Stimulated activated CD4-positive, alpha-beta T cell treated with anti-CD3 and anti-CD28 coated beads, Interleukin-1b, Interleukin-23, amount 100 ng/mL, for 1 hour (primary cell): ENCODE measurements at places on chromosomes 7 and 10.

GRCh38 chr7:72753781-72754180 lies 74.2 kb downstream of the TYW1B start:
- DNase-seq: no peak

DNA sequence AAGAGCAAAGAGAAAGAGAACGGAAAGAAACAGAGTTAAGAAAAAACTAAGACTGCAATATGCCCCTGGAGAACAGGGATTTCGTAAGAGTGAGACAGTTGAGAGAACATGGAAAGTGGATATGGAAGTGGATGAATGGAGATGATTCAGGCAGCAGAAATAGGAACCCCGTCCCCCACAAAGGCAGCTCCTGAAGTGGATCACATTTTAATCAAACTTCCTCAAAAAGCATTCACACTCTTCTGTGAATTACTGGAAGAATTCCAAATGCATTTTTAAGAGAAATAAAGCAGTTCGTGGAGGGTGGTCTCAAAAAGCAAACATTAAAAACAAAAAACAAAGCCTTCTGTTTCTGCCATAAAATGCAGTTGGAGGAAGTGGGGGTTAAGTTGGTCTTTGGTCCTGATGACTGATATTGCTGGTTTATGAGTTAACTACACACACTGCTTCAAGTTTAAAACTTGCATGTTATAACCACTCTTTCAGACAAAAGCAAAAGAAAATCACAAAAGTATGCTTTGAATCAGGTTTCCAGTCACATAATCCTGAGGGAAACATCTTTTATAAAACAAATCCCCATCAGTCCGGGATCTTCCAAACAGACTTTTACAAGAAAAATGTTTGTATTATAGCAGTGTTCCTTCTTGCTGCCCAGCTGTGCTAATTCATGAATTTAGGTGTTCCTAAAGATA lies 214.3 kb downstream of the FANK1 start:
- DNase-seq: no peak

DNA sequence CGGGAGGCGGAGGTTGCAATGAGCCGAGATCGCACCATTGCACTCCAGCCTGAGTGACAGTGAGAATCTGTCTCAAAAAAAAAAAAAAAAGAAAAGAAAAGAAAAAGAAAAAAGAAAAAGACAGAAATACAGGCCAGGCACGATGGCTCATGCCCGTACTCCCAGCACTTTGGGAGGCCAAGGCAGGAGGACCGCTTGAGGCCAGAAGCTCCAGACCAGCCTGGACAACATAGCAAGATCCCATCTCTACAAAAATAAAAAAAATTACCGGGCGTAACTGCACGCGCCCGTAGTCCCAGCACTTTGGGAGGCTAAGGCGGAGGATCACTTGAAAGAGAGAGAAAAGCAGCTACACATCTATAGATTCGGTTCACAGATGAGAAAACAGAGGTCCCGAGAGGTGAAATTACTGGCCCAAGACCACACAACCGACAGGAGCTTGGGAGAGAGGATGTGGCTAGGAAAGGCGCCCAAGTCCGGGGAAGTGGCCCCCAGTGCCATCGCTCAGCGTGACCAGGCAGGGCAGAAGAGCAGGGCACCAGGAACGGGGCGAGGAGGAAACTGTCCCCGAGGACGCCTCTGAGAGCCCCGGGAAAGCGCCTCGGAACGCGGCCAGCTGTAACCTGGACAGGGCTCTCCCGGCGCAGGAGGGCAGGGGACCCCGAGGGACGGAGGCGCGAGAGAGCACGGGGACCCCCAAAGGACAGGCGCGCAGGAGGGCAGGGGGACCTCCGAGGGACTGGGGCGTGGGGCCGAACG lies 612 bp downstream of the SNX8 start:
- DNase-seq: no peak

GRCh38 chr7:77950548-77950947 lies 152.0 kb downstream of the PHTF2 start:
- no peak for DNase-seq

- no peak for DNase-seq
Observed at GRCh38 chr7:141999058-141999623, 3.5 kb downstream of the MGAM start.

GRCh38 chr10:97378933-97379921 lies 21.9 kb downstream of the RRP12 start:
- DNase-seq: no peak

- DNase-seq: no peak
Observed at GRCh38 chr7:155729847-155730246, 82.4 kb downstream of the SHH start.

- DNase-seq: no peak
Observed at GRCh38 chr10:20004087-20004523, 187.9 kb downstream of the PLXDC2 start.

DNA sequence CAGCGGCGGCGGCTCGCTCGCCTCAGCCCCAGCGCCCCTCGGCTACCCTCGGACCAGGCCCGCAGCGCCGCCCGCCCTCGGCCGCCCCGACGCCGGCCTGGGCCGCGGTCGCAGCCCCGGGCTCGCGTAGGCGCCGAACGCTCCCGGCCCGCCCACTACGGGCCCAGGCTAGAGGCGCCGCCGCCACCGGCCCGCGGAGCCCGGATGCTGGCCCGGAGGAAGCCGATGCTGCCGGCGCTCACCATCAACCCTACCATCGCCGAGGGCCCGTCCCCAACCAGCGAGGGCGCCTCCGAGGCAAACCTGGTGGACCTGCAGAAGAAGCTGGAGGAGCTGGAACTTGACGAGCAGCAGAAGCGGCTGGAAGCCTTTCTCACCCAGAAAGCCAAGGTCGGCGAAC lies 18.2 kb upstream of the TSPAN33 start:
- no peak for DNase-seq

GRCh38 chr7:3063016-3063753 lies 19.5 kb upstream of the CARD11 start:
- peak; percentile 55 for DNase-seq

DNA sequence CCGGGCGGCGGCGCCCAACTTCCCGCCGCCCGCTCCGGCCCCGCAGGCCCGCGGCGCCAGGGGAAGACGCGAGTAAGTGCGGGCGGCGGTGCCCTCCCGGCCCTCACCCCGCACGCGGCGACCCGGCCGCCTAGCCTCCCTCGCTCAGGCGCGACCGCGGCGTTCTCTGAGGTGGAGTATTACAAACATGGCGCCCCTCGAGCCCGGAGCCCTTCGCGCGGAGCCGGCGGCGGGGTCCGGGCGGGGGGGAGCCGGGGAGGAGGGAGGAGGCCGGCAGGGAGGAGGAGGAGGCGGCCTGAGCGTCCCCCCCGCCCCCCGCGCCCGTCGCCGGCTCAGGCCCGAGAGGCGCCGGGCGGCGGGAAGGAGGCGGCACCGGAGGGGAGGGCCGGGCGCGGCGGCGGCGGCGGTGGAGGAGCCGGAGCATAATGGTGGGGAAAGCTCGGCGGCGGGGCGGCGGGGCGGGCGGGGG lies at the start of gene ZMYND11:
Gene ZMYND11, plus strand, starts transcription at position 324 of the 469 bp plus-strand sequence. CDS start 44,558 bp downstream, outside the sequence.
- DNase-seq: no peak

- DNase-seq: no peak
Observed at GRCh38 chr7:144907577-144907976, 71.7 kb upstream of the TPK1 start.

GRCh38 chr7:32223721-32224120 lies 153.5 kb upstream of the PDE1C start:
- no peak for DNase-seq

GRCh38 chr7:138257459-138258196 lies 181.4 kb downstream of the AKR1D1 start:
- no peak for DNase-seq

DNA sequence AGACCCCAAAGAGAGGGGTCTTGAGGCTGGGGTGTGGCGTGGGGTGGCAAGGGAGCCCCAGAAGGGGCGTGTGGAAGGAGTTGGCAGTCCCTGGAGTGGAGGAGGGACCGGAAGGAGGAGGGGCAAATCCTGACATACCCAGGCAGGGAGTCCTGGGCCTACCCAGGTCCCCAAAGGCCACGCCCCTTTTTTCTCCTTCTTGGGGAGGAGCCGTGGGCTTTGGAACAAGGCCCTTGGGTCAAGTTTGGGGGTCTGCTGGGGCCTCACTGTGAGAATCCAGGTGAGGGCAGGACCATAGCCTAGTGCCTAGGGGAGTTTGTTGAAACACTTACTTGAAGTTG lies 1.2 kb upstream of the SMARCD3 start:
- DNase-seq: no peak

- DNase-seq: no peak
Observed at GRCh38 chr10:32245760-32246159, 101.2 kb downstream of the EPC1 start.

- DNase-seq: no peak
Observed at GRCh38 chr10:6395606-6396005, 184.5 kb downstream of the PRKCQ start.

- no peak for DNase-seq
Observed at GRCh38 chr7:79406371-79406770, 47.1 kb downstream of the MAGI2 start.

- DNase-seq: no peak
Observed at GRCh38 chr7:133535308-133535707, 282.4 kb downstream of the EXOC4 start.

GRCh38 chr10:69819716-69820506 lies 18.2 kb downstream of the COL13A1 start:
- DNase-seq: no peak

DNA sequence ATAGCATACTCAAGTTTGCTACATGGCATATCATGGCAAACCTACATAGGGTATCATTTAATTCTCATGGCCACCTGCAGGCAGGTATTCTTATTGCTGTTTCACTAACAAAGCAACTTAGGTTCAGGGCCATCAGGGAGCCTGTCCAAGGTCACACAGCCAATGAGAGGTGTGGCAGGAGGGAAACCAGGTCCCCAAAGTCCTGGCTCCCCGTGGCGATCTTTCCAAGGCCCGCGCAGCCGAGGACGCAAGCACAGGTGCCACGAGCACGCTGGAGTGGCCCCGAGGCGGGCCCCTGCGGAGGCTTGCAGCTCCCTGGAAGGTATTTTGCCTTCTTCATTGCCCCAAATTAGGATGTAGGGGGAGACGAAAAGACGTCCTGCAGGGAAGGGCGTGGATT lies 20.8 kb downstream of the PRKAG2 start:
- DNase-seq: no peak

DNA sequence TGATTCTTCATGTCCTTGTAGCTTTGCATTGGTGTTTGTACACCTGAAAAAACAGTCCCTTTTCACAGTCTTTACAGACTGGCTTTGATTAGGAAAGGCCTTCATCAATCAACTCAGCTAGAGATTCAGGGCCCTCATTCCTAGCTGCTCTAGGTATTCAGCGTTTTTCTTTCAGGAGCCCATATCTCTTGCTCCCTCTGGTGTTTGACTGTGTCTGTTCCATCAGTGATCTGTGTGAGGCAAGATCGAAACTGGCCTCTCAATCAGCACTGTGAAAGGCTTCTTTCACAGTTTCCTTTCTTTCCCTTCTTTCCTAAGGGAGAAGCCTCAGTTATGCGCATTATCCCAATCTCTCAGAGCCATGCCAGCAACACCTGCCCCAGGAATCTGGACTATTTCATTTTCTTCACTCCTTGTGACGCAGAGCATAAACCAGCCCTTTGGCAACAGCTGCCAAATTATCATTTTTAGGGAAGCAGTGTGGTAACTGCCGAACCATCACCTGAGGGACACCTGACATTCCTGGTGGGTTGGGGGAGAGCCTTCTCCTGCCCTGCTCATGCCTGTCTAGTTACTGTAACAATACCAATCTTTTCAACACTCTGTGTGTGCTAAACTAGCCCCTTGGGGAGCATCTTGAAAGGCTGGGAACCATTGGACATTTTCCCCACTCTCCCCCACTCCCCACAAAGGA lies 75.7 kb upstream of the CCDC71L start:
- no peak for DNase-seq

DNA sequence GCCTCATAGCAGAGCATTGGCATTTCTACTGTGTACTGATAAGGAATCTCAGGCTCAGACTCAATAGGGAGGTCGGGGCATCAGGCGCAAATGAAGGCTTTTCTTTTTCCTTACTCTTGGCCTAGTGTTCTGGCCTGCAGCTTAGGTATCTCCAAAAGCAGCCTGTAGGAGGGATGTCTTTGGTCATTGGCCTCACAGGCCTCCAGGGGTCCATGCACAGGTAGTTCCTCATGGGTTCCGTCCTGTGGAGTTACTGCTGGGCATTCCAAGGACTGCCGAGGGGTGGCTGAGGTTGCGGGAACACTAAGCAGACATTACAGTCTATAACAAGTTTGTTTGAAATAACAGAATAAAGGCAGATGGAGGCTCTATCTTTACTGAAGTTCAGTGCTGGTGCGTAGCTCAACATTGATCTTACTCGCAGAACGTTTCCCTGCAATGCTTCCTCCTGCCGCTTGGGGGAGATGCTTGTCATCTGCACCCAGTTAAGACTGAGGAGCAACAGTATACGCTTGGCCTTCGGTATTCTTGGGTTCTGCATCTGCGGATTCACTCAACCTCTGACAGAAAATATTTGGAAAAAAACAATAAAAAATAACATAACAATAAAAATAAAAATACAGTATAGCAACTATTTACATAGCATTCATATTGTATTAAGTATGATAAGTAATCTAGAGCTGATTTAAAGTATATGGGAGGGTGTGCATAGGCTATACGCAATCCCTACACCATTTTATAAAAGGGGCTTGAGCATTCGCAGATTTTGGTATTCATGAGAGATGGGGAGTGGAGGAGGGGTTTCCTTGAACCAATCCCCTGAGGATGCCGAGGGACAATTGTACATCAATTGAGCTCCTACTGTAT lies 58.9 kb downstream of the SH2D4B start:
- no peak for DNase-seq

DNA sequence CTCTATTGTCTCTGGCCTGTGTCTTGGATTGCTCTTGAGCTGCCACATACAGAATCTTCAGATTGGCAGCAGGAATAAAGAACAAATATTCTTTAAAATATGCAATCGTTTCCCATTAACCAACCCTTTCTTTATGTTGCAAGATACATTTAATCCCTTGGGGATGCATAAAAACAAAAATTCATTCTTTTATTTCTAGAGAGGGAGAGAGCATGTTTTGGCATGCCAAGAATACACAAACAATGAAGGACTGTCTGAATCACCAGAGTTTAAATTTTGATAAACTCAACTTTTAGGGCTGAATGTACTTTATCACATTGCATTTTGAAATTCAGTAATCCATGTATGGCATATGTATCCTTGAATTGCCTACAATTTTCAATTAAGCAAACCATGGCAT lies 154.3 kb upstream of the SEMA3D start:
- DNase-seq: no peak
